Stimulated activated CD4-positive, alpha-beta T cell treated with anti-CD3 and anti-CD28 coated beads, TNF-alpha, amount 100 ng/mL, for 4 hours (primary cell): ENCODE measurements at places on chromosomes 5 and 9.

DNA sequence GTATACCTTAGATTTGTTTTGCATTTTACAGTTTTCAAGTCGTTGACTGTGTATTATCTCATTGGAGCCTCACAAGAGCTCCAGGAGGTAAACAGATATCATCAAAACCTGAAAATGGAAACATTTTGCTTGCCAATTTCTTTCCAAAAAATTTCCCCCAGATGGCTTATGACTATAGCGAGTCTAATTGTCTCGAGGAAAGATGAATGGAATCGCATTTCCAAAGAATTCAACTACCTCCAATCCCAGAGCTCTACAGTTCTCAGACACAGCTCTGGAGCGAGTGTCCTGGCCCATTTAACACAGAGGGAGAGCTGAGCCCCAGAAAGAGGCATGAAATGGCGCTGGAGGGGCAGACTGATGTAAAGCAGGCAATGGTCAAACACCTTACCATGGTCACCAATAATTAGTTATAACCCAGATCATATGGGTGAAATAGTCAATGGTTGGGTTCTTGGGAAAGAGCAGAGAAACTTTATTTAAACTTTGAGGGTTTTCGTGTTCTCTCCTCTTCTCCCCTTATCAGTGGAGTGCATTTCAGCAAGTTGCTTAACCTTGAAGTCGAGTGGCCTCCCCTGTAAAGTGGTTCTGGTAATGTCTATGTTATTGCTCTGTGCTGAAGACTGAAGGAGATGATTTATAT lies 168.2 kb downstream of the ZDHHC21 start:
- DNase-seq = no peak

DNA sequence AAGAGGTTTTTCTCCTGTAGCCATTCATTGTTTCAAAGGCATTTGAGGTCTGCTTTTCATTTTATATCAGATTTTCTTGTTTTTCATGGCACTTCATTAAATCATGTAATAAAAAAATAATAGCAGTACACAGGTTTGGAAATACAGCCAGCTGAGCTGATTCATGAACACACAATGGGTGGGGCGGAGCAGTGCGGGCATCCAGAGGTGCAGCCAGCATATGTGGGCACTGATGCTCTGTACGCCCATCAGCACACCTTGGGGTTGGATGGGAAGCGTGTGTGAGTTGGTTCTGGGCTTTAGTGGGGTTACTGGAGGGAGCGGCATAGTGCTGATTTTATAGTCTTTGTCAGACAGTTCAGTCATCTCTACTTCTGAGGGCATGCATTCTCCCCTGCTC lies 54.2 kb upstream of the IRX4 start:
- no peak for DNase-seq

- no peak for DNase-seq
Observed at GRCh38 chr9:99046542-99047071, 58.3 kb upstream of the TGFBR1 start.

DNA sequence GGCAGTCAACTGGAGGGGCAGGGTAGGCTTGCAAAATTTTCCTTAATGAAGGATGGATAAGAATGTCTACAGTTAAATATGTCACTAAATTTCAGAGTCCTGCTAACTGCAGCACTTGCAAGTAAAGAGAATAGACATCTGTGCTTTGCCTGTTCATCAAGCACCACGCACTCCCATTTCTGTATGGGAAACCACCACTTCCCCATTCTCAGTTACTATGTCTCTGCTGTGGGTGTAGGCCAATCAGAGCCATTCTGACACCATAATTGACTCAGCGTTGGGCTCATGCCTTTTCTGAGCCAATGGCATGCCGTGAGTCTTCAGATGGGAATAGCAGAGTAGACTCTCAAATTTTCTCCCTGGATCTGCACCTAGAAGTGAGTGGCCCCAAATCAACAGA lies 247.5 kb downstream of the GABRB2 start:
- DNase-seq = no peak

GRCh38 chr5:85109616-85110015 lies 724.9 kb upstream of the EDIL3 start:
- no peak for DNase-seq
